ENCODE measurements at places on chromosomes 7 and 10.

DNA sequence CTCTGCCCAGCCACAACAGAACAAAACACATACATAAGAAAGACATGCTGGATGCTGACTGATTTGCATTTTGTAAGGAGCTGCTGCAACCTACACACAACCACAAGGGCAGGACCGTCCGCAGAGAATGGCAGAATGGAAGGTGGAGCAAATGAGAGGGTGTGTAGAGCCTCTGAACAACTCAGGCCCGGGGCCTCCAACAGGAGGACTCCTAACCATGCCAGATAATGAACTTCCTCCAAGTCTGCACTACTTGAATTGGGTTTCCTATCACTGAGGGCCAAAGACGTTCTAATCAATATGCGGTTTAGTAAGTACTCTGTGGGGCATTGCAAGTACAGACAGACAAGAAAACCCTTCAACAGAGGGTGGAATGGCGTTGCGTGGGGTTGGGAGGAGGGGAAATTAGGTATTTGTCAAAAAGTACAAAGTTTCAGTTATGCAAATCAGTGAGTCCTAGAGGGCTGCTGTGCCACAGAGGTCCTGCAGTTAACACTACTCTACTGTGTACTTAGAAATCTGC is 14.6 kb downstream of the VOPP1 start:
- no peak for DNase-seq

DNA sequence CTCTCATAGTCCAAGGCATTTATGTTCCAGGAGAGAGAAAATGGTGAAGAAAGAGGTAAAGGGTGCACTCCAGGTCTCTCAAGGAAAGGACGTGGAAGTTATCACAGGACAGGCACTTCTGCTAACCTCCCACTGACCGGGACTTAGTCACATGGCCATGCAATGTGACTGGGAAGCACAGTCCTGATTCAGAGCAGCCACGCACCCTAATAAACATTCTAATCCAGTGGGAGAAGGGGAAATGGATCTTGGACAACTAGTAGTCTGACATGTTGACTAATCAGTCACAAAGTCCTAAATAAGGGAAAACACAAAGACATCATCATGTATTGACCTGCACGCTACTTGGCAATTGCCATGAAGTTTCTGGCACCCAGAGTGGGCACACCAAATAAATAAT is 417.5 kb upstream of the ZMIZ1 start:
- no peak for DNase-seq

- DNase-seq = no peak
Measured at GRCh38 chr7:3438352-3438751, 137.3 kb downstream of the SDK1 start.

GRCh38 chr10:74450602-74451001 is 299.6 kb downstream of the ADK start:
- no peak for DNase-seq

GRCh38 chr7:1345796-1346755 is 113.2 kb downstream of the MICALL2 start:
- DNase-seq = no peak

DNA sequence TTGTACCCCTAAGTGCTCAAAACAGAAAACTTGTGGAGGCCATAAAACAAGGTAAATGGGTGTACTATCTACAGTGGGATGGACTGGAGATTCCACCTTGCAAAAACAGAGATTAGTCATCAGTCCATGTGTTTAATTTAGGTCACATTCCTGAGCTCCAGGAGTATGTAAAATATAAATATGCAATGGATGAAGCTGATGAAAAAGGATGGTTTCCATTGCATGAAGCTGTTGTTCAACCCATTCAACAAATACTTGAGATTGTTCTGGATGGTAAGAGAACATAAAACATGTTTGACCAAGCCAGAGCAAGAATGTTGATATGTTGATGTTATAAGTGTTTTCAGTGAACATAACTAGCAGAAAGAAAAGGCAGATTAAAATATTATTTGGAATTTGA is 14.6 kb downstream of the ASB15 start:
- no peak for DNase-seq

DNA sequence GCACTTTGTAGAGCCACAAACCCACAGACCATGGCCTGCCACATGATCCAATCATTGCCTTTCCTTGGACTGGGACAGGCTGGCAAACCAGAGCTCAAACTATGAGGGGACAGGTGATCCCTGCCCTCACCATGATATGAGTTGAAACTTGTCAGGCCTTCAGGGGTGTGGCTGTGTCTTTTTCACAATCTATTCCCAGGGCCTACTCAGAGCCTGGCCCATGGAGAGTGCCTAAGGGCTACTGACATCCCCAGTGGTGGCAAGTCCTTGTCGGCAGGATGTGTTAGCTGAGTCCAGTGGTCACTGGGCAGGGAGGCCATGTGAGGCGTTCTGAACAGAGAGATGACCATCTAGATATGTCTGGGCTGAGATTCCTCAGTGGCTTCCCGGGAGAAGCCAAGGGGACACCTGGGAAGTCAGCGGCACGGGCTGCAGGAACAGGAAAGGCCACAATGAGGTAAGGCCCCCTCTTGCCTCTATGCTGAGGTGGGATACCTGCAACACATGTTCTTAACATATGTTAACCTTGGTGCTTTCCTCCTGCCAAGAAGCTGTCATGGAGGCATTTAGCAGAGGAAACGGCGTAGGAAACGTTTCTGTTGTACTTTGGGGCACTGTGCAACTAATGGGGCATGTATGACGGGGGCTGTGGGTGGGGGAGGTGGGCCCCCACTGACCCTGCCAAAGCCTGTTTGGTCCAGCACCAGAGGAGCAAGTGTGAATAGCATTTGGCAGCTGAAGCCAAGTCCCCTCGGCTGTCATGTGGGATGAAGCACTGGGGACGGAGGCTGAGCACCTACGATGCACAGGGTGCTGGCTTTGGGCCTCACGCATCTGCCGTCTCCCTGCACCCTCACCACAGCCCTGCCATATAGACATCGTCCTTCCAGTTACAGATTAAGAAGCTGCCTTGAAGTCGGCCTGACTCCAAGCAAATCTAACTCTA is 384.0 kb downstream of the RPS24 start:
- no peak for DNase-seq

DNA sequence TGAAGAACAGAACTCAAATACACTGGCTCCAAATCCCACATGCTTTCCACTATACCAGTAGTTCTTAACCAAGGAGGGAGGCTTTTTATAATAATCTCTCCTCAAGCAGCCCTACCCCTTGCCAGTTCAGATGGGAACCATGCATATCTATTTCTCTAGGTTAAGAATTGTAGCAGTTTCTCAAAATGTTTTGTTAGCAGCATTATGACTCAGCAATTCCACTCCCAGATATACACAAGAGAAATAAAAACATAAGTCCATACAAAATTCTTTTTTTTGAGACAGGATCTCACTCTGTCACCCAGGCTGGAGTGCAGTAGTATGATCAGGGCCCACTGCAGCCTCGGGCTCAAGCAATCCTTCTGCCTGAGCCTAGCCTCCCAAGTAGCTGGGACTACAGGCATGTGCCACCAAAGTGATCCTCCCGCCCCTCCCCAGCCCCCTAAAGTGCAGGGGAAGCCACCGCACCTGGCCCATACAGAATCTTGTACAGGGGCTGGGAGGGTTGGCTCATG is 18.1 kb downstream of the YWHAG start:
- no peak for DNase-seq

DNA sequence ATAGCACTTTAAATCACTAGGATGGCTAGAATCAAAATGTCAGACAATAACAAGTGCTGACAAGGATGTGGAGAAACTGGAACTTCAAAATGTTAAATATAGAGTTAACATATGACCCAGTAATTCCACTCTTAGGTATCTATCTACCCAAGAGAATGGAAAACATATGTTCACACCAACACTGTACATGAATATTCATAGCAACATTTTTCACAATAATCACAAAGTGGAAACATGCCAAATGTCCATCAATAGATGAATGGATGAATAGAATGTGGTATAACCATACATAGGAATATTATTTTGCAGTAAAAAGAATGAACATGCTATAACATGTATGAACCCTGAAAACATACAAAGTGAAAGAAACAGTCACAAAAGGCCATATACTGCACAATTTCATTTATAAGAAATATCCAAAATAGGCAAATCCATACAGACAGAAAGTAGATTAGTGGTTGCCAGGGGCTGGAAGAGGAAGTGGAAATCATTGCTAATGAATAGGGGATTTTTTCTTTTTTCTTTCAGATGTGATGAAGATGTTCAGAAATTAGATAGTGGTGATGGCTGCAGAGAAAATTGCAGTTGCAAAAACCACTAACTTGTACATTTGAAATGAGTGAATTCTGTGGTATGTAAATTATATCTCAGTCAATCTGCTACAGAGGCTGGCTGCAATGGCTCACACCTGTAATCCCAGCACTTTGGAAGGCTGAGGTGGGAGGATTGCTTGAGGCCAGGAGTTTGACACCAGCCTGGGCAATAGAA is 93.0 kb downstream of the CPVL start:
- DNase-seq = no peak

DNA sequence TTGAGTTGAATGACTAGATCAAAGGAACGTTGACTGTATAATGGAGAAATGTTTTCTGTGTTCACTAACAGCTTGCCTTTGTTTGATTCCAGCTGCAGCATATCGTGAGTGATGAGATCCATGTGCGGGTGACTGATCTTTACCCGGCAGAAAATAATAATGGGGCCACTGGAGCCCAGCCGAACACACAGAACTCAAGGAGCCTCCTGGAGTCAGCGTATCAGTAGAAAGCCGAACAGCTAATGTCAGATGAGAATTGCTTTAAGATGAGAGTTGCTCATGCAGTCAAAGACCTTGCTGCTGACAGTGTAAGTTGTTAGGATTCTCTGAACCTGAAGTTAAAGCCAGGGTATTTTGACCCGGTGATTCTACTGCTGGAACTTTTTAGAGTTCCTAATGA is 34.3 kb upstream of the MTPAP start:
- no peak for DNase-seq
